ENCODE measurements at places on chromosomes 1 and 21.

- no peak for DNase-seq
These were observed 4.9 kb downstream of the CROCC start for GRCh38 chr1:16926491-16927073.

DNA sequence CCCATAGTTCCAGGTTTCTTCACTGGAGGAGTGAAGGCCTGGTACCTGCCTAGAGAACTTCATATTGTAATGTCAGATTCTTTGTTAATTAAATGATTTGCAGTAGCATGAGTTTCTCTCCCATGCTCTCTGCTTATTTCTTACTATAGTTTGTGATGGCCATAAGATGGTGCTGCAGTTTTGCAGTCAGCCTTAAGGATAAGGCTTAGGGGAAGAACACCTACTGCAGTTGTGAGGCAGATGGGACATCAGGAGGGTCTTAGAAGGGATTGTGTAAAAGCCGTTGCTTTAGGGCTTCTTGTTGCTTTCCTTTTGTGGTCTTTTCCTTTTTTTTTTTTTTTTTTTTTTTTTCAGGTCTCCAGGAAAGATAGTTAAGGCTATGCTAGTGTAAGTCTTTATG is 61.8 kb downstream of the MACF1 start:
- peak; percentile 17 for DNase-seq

GRCh38 chr1:223429821-223430220 is 36.6 kb downstream of the CCDC185 start:
- DNase-seq: no peak

DNA sequence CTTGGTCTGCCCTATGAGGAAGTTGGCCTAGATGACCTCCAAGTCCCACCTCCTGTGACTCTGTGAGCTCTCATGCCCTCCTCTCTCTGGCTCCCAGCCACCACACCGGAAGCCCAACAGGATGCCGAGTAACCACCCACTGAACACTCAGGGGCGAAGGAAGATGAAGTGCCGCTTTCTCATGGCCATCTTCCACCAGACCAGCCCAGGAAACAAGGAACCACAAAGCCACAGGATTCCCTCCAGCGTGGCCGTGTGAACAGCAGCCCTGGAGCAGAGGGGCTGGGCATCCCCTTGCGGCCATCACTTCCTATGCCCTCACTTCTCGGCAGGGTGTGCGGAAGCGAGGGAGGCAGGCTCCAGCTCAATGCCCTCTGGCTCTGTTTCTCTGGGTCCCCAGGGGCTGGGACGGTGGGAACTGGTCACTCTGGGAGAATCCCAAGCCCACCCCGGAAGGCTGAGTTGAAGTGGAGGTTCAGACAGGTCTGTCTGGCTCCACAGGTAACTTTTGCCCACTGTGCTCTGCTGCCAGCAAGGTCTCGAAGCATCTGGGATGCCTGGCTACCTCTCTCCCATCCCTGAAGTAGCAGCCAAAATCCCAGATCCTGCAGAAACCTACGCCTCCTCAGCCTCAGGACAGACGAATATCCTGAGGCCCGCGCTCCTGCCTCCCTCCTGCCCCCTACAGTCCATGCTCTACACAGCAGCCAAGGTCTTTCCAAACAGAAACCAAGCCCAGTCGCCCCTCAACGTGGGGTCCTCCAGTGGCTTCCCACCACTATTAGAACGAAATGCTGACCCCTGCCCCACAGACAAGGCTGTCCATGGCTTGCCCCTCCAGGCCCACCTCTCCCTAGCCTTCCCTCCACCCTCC is 44.2 kb upstream of the ECE1 start:
- DNase-seq: no peak

- DNase-seq: no peak
These were observed 103.0 kb downstream of the LAMC2 start for GRCh38 chr1:183289051-183289496.

- no peak for DNase-seq
These were observed 55.0 kb downstream of the WNT9A start for GRCh38 chr1:227892489-227893299.

- DNase-seq: no peak
These were observed 22.3 kb upstream of the MOB3C start for GRCh38 chr1:46638921-46639320.

- DNase-seq: no peak
These were observed 16.6 kb downstream of the ANGPTL3 start for GRCh38 chr1:62613890-62614289.

GRCh38 chr1:92816732-92817131 is 15.1 kb upstream of the RPL5 start:
- DNase-seq: no peak

DNA sequence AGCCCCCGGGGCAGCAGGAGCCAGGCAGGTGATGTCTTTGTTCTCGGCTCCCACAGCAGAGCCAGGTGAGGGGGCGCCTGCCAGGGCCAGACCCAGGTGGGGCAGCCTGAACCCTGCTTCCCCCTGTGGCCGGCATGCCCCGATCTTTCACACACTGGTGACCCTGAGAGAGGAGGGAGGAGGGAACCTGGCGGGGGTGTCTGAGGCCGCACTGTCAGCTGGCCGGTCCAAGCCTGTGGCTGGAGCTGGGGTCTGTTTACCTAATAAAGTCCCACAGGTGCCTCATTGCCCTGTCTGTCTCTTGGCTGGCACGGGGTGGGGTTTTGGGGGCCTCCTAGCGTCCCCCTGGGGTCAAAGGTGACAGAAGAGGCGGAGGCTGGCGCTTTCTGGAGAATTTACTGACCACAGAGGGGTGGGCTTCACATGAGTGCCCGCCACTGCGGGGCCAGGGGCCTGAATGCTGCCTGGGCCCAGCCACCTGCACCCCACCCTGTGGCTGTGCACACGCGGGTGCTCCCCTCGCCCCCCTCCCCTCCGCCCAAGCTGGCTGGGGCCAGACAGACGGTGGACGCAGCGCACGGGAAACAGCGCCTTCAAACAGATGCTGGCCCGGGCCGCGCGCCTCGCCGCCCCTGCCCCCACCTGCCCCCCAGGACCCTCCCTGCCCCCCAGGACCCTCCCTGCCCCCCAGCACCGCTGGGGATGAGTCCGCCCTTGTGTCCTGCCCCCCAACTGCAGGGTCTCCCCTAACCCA is 5.8 kb downstream of the TMEM240 start:
- no peak for DNase-seq

DNA sequence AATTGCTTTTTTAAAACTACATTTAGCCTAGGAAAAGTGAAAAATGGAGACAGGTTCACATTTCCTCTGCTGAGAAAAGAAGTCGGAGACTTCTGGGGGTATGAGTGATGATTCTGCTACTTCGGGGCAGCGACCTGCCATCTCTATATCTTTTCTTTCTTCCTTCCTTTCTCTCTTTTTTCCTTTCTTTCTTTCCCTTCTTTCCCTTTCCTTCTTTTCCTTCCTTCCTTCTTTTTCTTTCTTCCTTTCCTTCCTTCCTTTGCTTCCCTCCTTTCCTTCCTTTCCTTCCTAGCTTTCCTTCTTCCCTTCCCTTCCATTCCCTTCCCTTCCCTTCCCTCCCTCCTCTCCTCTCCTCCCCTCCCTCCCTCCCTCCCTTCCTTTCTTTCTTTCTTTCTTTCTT is 17.8 kb downstream of the TBX19 start:
- DNase-seq: no peak

DNA sequence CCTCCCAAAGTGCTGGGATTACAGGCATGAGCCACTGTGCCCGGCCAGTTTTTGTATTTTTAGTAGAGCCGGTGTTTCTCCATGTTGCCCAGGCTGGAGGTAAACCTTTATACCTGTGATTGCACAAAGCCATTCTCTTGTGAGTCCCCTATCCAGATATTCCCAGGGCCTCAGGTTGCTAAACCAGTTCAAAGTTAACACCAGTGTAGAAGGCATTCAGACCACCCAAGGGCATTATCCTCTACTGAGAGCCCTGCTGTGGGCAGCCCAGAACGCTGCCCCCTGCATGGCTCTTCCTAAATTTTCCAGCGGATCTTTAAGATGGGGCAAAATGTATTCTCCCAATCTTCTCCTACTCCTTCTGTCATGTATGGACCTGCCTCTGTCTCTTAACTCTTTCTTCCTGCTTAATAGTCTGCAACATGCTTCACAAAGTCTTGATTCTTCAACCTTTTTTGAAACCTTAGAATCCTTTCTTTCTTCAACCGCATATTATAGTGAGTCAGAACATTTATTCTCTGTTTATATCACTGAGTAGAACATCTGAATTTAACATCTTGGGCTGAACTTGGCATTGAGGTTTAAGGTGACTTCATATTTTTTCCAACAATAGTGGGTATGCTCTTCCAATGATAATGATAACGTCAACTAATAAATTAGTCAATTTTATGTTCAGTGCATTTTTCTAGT is 36.0 kb downstream of the UBE4B start:
- DNase-seq: no peak

- peak; percentile 94 for DNase-seq
These were observed at the start of gene UFC1 for GRCh38 chr1:161153682-161154337. Gene UFC1 (plus strand): TSS chr1:161153978. CDS start chr1:161153998, 20 bp downstream.

DNA sequence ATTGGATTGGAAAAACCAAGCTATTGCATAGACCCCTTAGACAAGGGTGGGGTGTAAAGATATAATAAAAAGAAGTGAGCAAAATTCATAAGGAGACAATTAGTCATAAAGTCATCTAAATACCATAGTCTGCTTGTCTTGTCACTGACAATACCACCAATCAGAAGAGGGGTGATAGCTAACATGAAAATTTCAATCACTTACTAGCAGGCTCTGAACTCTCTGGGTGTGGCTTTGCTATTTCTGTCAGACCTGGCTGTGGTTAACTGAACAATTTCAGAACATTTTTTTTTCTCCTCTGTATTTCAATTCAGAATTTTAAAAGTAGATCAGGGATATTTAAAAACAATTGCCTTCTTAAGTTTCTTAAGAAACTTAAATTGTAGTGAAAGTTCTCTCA is 158.5 kb upstream of the PRMT6 start:
- DNase-seq: no peak

DNA sequence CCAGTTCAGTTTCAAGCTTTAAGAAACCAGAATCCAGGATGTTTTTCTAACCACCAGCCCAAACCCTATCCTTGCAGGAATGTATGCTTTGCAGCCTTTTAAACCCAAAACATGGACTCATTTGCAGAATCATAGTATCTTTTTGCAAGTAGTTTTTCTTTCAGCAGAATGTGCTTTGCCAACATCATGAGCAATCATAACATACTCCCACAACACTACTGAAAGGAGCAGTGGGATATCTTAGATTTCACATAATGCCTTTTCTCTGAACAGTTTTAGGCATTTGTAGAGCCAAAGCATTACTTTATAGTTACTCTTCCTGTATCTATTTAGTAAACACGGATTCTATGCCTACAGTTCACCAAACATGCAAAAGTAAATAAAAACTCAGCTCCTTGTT is 10.0 kb upstream of the SH2D2A start:
- no peak for DNase-seq

- DNase-seq: no peak
These were observed 22.2 kb downstream of the KCNN3 start for GRCh38 chr1:154847891-154848290.

Data from erythroblast (primary cell).